ENCODE measurements at places on chromosomes 5 and 9.

- DNase-seq, result no peak
Measured at GRCh38 chr9:121835587-121836365, 184.3 kb downstream of the DAB2IP start.

GRCh38 chr5:149727336-149728035, 2.6 kb upstream of the PPARGC1B start:
- DNase-seq, result no peak

DNA sequence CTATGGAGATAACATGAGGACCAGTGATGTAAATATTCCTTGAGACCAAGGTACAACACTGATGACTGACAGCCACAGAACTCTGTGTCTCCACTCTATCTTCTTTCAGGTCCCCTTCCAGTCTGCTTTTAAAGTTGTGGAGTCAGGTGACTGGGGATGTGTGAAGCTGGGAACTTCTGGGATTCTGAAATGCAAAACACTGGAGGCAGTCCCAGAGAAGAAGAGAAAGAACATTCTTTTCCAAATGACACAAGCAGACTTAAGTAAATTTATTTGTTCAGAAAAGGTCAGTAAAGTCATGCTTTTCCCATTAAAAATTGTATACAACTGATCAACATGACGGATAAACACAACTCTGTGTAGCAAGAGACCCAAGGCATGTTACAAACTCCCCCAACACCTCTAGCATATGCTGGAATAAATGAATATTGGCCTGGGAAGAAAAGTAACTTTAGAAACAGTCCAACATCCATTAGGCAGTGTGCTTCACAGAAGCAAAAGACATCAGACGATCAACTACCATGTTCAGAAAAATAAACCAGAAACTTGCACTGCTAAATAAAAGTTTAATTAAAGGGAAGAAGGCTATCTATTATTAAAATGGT, 92.4 kb upstream of the IFNK start:
- DNase-seq, result no peak

GRCh38 chr9:113952676-113953075, 76.6 kb downstream of the ZNF618 start:
- no peak for DNase-seq

GRCh38 chr5:58890701-58891085, 307.8 kb downstream of the RAB3C start:
- DNase-seq, result no peak

GRCh38 chr9:133262226-133262625, 12.8 kb downstream of the ABO start:
- no peak for DNase-seq

DNA sequence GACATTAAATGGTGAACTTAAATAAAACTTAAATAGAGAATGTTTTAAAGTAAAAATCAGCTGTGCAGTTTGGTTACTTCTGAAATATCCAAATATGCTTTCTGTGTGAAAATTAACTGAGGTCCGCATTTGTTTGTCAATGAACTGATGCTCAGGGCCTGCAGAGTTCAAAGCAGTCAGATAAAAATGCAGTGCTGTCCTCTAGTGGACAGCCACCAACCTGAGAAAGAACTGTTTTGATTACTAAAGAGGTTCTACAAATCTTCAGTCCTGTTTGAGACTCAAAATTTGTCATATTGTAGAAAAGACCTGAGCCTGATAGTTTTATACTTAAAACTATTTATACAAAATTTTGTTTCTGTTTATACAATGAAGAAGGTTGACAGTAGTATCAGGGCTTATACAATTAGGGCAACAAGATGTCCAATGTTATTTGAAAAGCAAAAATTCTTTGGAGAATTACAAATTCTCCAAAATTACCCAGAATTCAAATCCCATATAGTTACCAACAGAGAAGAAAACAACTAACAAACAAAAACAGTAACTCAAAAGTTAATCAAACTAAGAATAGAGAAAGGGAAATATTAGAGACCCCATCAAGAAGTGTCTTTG, 232.3 kb upstream of the TBCA start:
- no peak for DNase-seq

- DNase-seq, result no peak
Measured at GRCh38 chr9:105711867-105712266, 17.5 kb downstream of the TMEM38B start.

All from NCI-H1417 treated with DMSO at 0.1 percent for 48 hours (cell line).